Activated CD4-positive, alpha-beta T cell treated with anti-CD3 and anti-CD28 coated beads, Interleukin-2, amount 50 U/mL, for 4 hours (primary cell): ENCODE measurements at places on chromosomes 2 and 18.

DNA sequence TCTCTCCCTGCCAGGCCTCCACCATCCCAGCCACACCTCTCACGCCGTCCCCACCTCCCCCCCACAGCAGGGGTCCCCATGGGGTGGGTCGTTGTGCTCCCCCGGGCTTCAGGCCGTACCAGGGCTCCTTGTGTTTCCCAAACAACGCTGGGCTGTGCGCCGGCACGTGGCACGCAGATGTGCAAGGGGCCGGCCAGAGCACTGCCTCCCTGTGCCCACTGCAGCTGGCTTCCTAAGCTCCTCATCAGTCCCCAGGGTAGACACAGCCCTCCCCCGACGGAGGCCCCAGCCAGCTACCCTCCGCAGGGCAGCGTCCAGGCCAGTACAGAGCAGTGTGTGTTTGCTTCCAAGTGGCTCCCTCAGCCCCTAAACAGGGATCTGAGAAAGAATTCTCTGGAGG, 34.0 kb downstream of the BIN1 start:
- no peak for DNase-seq

DNA sequence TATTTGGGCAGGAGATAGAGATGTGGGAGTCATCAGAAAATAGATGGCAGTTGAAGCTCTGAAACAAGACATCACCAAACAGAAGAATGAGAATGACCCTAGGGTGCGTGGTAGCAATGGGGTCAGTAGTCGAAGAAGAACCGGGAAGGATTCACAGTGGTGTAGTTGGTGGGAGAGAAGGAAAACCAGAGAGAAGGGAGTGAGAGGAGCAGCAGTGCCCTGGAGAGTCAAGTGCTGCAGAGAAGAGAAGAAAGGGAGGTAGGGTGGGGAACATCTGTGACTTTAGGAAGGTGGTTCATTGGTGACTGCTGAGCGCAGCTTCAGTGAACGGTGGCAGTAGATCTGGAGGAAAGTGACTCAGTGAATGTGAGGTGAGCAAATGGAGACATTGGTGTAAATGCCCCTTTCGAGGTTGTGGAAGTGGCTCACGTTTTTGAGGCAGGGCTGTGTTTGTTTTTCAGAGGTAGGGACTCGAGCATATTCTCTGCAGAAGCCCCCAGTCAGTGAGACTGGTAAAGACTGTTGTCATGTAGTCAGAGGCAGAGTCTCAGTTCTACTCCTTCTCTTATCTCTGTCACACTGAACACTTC, 36.4 kb downstream of the CDC42EP3 start:
- no peak for DNase-seq

DNA sequence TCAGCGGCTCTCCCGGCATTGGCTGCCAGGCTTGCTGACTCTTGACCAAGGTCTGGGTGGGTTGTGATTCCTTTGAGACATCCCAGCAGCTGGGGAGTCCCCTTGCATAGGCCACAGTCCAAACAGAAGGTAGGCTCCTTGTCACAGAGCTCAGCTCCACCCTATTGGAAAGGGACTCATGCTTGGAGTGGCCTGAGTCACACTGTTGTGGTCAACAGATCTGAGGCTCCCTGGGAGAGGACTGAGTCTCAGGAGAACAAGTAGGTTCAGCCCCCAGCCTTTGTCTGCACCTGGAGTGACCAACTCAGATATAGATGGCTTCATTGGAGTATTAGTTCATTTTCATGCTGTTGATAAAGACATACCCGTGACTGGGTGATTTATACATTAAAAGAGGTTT, 32.1 kb upstream of the SH3BP4 start:
- DNase-seq = no peak

GRCh38 chr2:105576440-105577241, 168.1 kb upstream of the NCK2 start:
- no peak for DNase-seq

DNA sequence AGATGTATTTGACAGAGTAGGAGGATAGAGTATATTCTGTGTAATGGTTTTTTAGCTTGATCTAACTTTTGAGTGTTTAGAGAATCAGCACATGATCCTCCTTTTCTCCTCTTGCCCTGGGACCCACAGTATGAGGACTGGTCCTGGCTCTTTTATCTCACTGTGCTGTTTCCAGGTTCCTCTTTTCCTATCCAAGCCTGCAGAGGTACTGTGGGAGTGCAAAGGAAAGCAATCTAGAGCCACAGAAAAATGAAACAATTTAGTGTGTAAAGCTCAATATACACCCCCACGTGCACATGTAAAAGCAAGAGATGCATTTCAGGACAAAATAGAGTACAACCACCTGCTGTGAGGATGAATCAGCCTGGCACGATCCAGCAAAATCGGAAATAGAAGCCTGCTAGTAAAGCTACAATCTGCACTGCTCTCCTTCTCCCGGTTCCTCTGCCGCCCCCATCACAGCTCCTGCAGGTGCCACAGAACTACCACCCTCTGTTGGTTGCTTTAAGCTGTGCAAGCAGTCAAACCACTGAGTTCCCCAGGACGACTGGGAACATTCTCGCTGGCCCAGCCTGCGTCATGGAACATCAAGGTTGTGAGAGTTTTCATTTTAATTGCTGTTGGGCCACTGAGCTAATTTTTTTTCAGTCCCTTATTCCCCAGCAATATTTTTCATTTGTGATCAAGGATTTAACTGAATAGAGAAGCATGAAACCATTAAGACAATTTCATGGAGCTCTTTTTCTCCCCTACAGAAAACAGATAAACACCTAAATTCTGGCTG, 47.8 kb upstream of the MAPRE3 start:
- peak; percentile 30 for DNase-seq

GRCh38 chr2:238862701-238863100, 14.8 kb downstream of the TWIST2 start:
- no peak for DNase-seq

- DNase-seq = no peak
Measured at GRCh38 chr2:185919155-185919554, 180.6 kb downstream of the FSIP2 start.

- DNase-seq = no peak
Measured at GRCh38 chr2:118967124-118967880, 25.3 kb downstream of the MARCO start.

DNA sequence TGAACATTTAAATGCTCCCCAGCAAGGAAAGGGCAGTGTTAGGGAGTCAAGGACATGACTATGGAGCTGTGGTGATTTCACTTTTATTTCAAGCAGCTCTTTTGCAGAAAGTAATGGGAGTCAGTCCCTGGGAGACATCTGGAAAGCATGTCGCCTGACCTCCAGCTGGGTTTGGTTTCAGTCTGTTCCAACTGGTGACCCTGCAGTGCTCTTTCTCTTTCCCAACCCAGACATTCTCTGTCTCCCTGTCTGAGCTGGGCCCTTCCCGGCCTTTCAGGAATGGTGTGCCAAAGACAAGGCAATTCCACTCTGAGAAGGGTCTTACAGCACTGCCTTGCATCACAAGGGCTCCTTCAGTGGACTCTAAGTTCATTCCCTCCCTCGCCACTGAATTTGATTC, 323.2 kb downstream of the OSR1 start:
- DNase-seq = no peak

- DNase-seq = no peak
Measured at GRCh38 chr2:164069540-164069939, 333.7 kb upstream of the FIGN start.

- no peak for DNase-seq
Measured at GRCh38 chr2:190979906-190980629, 33.9 kb downstream of the STAT1 start.

GRCh38 chr2:74501335-74502071, 2.1 kb upstream of the LBX2 start:
- no peak for DNase-seq

- DNase-seq = no peak
Measured at GRCh38 chr2:169452080-169452479, 27.2 kb upstream of the BBS5 start.

GRCh38 chr2:234251326-234252271, 201.1 kb downstream of the SPP2 start:
- DNase-seq = no peak

- no peak for DNase-seq
Measured at GRCh38 chr18:40413160-40413559, 1541.9 kb upstream of the PIK3C3 start.

DNA sequence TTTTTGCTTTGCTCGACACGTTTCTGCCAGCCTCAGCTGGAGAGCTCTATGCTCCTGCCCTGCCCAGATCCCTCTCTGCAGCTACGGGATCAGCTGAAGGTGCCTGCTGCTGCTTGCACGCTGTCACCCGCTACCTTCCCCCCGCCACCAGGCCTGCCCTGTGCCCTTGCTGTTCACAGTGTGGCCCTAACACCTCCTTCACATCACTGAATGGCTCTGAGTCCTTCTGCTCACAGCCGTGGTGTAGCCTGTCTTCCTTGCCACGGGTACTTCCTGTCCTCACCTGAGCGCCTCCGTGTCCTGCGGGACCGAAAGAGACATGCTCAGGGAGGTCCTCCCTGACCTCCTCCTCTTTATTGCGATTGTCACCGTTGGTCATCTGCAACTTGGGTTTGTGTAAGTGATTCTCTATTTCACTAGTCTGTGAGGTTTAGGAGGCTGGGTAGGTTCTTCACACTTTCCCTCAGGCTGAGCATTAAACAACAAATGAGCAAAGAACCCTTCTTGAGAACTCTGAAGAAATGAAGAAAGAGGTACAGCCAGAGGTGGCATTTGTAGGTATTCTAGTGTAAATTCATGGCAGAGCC, 127.5 kb downstream of the NCK2 start:
- DNase-seq = no peak

DNA sequence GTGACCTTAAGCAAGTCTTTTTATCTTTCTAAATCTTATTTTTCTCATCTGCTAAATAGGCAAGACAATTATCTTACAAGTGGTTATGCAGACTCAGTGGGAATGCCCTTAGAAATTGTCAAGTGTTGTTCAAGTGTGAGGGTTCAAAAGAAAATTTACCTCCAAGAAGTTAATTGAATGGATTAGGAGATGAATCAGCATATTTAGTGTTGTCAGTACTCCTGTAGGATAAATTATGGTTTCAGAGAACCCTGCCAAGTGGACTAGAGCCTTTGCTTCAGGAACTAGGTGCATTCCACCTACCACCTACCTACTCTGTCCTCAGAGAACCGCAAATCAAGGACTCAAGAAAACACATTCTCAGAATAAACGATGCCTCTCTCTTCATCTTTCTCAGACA, 69.8 kb upstream of the KCTD1 start:
- DNase-seq = no peak

- peak; percentile 30 for DNase-seq
Measured at GRCh38 chr2:130728007-130728454, 839 bp upstream of the GPR148 start.

GRCh38 chr2:51149725-51150124, 117.8 kb upstream of the NRXN1 start:
- DNase-seq = no peak

GRCh38 chr2:10581021-10581420, 108.8 kb downstream of the NOL10 start:
- no peak for DNase-seq

DNA sequence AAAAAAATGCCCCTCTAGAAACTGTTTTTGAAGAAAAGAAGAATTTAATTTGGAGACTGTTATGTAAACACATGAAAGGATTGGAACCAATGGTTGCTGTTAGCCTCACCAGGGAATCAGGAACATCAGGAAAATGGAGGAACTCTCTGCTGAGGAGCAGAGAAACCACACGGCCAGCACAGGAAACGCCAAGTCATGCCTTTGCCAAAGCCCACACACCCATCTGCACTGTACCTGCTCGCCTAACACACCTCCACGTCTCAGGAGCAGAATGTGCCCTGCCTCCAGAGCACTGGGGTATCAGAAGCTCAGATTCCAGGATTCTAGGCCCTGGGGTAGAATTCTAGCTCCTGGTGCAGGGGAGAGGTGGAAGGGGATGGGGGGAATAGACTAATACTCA, 9.8 kb upstream of the SCYGR1 start:
- no peak for DNase-seq

DNA sequence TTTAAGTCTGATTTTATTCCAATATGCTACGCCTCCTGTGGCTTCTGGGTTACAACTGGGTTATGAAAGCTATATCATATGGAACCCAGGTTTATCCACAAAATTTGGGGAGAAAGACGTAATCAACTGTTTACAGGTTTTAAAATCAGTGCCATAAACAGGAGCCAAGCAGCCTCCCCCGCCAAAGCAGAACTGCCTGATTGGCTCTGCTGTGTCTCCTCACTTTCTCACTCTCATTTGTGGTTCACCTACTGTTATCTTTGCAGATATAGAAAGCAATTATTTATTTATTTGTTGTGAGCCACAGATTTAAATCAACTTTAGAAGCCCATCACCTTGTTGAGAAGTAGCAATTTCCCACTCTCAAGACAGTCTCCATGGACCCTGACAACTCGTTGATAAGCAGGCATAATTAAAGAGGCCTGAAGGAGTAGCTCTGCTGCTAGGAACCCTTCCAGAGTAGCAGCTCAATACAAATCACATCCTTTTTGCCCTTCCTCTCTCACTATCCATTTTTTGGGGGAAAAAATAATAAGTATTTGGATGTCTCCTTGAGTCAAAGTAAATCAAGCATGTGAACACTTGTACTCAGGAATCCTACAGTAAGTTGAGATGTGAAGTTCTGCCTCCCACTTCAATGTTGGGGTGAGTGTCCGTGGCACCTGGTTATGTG, 191.0 kb upstream of the CCDC150 start:
- DNase-seq = no peak

DNA sequence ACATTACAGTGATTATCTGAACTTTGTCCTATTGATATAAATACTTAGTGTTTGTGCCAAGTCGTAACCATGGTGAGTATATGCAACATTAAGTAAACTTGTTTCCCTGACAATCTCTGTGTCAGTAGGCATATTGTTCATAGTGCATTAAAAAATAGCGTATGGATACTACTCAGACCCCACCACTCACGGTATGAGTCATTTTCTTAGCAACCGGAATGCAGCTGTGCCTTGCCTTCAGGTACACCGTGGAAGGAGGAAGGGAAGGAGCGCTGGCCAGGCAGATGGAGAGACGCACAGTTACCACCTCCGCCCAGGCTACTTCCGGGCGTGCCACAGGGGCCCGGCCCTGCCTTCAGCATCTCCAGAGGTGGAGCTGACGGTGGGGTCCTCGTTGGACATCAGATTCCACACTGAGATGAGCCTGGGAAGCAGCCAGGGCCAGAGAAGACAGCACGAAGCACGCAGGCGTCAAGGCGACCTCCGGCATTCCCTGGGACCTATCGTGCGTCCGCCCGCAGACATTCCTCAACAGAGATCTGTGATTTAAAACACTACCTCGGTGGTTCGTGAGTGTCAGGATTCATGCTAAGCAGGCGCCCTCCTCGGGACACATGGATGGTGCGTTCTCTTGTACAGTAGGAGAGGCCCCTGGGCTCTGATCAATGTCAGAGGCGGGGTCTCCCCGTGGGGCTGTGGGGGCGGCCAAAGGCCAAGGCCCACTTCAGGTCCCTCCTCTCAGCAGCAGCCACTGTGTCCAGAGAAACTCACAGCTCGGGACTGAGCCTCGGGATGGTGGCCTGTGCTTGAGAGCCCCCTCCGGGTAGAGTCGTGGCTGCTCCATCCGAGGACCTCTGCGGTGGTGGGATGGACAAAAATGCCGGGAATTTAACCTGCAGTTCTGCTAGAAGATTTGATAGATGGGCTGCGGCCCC, 82.2 kb upstream of the HDAC4 start:
- no peak for DNase-seq

DNA sequence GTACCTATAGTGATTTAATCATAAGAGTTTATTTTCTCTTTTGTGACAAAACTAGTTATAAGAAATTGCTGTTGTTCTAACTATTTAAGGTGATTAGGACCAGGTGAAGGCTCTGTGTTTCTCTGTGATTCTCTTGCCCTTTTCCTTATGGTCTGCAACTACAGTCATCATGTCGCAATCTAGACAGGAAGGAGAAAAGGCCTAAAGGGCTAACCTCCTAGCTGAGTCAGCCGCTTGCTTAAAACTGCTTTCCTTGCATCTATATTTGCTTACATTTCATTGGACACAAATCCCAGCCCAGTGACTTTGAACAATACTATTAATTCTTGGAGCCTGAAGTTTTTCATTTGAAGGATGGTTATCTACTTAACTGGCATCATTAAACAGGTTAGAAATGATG, 93.1 kb downstream of the PIK3C3 start:
- no peak for DNase-seq
